ENCODE measurements at places on chromosomes 12 and 14.

- no peak for DNase-seq
Measured at GRCh38 chr12:129202109-129202814, 349.0 kb downstream of the GLT1D1 start.

GRCh38 chr14:98960617-98961013, 311.4 kb downstream of the BCL11B start:
- no peak for DNase-seq

DNA sequence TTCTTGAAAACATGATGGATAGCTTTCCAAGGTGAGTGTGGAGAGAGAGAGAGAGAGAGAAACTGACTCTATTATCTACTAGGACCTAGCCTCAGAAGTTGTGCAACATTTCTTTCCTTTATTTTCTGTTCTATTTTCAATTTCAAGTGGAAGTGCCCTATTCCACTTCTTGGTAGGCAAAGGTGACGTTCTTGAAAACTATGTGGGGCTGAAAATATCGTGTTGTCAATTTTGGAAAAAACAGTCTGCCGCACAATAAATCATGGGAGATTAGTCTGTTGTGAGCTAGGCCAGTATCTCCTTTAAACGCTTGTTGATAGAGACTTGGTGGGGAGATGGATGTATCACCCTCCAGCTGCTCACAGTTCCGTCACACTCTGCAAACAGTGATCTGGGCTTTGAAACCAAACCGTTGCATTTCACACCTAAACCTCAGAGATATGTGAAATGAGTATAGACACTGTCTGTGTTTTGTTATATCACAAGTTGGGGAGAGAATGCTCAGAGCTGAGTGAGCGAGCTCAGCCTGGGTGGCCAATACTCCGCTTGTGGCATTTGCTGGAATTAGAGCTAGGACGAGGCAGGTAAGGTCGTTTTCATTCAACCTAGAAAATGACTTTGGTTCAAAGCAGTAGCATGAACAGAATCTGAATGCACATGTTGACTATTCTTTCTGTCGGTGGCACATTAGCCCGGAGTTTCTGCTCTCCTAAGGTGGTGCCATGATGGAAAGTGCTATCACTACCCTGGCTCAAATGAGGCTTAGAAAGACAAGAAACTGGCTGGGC, 75.1 kb upstream of the ST8SIA1 start:
- DNase-seq, result no peak

- DNase-seq, result no peak
Measured at GRCh38 chr12:9319044-9319841, 111.0 kb upstream of the PZP start.

DNA sequence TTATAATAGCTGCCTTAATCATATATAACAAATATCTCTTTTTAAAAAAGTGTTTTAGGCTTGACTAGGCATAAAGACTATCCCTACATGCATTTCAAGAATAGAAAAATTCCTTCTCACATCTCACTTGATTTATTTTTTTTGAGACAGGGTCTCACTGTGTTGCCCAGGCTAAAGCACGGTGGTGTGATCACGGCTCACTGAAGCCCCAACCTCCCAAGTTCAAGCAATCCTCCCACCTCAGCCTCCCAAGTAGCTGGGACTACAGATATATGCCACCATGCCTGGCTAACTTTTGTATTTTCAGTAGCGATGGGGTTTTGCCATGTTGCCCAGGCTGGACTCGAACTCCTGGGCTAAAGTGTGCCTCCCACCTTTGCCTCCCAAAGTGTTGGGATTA, 59.4 kb downstream of the WDHD1 start:
- DNase-seq, result no peak

- no peak for DNase-seq
Measured at GRCh38 chr12:4562034-4562657, at the start of gene DYRK4. Gene DYRK4 (plus strand): TSS chr12:4562208. CDS start chr12:4562246, 38 bp downstream.

GRCh38 chr12:1246637-1247036, 255.6 kb downstream of the ERC1 start:
- DNase-seq, result no peak

DNA sequence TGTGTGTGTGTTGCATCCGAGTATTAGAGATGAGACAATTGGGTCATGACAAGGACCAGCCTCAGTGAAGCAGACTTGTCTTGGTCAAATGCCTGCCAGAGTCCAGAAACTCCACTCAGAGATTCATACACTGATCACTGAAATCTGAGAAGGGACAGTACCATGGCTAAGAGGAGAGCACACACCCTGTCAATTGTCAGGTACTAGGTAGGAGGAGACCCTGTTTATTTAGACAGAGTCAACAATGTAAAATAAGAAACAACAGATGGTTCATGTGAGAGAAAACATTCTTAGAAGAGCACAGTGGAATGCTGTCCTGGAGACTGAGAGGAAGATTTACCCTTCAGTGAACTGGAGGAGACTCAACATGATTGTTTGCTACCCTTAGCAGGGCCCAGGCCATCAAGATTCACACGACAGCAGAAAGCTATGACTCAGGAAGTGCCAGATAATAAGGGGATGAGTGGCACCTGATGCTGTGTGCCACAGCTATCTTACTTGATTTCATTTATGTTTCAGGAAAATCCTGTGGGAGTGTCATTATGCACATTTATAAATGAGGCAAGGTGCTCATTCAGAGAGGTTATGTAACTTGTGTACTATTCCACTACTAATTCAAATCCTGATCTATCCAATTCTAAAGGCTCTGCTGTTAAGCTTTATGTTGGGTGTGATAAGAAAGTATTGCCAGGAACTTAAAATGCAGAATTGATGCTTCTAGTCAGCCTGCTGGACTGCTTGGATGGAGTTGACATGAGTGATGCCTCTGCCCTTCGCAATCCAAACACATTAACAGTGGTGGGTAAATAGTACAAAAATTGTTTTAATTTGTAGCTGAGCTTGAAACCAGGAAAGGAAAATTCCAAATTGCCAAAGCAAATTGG, 136.6 kb upstream of the NEDD1 start:
- DNase-seq, result no peak

DNA sequence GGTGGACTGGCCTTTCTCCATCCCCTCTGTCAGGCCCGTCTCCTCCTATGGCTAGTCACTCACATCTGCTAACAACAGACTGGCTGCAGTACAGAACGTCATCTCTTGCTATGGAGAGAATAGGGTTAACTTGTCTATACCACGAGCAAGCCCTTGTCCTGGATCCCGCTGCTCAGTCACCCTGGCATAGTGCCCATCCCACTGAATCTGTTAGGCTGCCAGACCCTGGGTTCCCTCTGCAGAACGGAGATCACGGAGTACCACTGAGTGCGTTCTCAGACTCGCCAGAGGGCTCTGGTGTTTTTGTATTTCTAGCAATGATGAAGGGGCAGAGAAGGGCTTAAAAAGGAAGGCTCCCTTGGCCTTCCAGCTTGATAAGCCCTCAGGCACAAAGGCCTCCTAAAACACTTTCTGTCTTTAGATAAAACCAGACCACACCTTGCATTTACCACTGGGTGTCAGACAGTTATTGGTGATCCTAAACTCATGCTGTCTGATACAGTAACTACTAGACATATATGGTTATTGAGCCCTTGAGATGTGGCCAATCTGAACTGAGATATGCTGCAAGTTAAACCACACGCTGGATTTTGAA, 6.3 kb upstream of the NRIP2 start:
- DNase-seq, result no peak

GRCh38 chr14:35807131-35807961, 1.7 kb downstream of the RALGAPA1 start:
- no peak for DNase-seq

- DNase-seq, result no peak
Measured at GRCh38 chr12:72141381-72141780, 130.8 kb upstream of the TRHDE start.

DNA sequence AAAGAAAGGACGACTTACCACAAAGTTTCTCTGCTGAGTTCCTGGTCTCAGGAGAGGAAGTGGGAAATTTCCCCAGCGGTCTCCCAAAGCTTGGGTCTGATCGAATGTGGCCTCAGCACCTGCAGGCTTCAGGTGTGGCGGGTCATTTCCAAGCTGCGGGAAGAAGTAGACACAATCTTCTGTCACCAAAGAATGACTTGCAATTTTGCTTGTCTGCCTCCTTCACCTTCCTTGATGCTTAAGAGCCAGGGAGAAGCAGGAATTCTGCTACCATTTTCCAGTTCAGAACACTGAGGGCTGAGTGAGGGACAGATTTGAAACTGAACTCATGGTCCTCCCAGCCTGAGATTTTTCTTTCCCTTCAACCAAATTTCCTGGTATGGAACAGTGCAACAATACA, 87.8 kb downstream of the RIMBP2 start:
- DNase-seq, result no peak

GRCh38 chr14:33809396-33809981, 141.4 kb downstream of the EGLN3 start:
- no peak for DNase-seq

DNA sequence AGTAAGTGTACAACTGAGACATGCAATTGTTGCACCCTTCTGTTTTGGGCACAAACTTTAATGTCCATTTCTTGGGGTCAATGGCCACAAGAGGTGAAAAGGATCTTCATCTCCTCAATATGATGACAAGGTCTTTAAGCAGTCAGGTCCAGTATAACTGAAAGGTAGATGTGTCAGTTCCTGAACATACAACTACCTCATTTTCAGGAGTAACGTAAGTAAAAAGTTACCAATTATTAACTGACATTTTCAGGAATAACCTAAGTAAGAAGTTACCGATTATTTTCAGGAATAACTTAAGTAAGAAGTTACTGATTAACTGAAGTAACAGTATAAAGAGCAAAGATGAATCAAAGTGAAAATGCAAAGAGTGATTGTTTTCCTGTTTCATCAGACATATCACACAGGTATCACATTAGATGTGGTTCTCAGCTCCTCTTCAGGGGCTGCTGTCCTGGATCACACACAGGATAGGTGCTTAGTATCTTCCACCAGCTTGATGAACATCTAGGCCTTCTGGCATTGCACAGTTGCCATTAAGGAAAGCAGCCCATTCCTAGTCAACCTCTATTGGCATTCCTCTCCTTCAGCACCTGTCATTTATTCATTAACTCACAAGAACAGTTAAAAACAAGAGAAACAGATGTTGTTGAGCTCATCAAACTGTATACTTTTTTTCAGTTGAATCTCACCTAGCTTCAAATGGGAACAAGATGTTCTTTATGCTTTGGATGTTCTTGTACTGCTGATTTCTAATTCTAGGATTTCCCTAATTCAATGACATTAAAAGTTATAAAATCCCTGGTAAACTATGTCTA, 200.0 kb downstream of the FOXG1 start:
- DNase-seq, result no peak

GRCh38 chr14:86675059-86675458, 1145.1 kb downstream of the FLRT2 start:
- DNase-seq, result no peak

- DNase-seq, result no peak
Measured at GRCh38 chr14:54129850-54130640, 173.4 kb upstream of the BMP4 start.

DNA sequence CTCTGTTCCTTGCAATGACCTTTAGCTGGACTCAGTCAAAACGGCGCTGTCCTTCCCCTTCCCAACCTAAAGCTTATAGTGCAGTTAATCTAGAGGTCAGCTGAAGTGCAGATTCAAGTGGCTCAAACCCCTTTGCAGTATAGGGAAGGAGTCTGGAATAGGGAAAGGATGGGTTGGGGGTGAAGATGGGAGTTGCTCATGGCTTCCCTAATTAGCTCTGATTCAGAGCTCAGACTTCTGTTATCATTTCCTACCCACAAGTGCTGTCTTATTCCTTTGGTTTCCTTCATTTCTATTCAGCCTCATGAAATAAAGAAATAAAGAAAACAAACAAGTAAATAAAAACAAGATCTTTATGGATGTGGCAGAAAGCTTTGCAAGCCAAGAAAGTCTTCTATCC, 264.0 kb upstream of the HMGA2 start:
- no peak for DNase-seq

DNA sequence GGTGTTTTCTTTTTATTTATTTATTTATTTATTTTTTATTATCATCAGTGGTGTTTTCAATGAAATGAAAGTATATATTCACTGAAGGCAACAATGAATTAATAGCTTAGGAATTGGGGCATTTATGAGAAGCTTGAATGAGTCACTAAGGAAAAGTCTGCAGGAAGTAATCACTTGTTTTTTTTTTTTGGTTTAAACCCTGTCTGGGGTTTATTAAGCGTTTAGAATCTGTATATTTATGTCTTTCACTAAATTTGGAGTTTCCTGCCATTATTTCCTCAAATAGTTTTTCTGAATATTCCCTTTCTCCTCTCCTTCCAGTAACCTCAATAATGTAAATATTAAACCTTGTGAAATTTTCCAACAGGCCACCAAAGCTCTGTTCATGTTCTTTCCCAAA, 85.5 kb downstream of the TESC start:
- no peak for DNase-seq
